Caki2 (cell line): ENCODE measurements at places on chromosomes 11 and 22. TPM values are rescaled to one million over a fixed set of nuclear protein-coding genes. Genes with fewer than 3 reads are reported as not detected.

TMEM45B gene
- total RNA-seq: 0.61 and 2.3 TPM in 2 replicates

IL10RA gene
- total RNA-seq: not detected in 2 replicates

FGF4 gene
- not detected in 2 replicates for total RNA-seq

FZD4 gene
- total RNA-seq: 0.17 and 0.81 TPM in 2 replicates

GGTLC3 gene
- total RNA-seq: not detected in 2 replicates

COA4 gene
- total RNA-seq: 60.5 and 92.4 TPM in 2 replicates

MS4A6A gene
- not detected in 2 replicates for total RNA-seq

OR10A2 gene
- not detected in 2 replicates for total RNA-seq

KRTAP5-11 gene
- not detected in 2 replicates for total RNA-seq

MAJIN gene
- total RNA-seq: 0.38 TPM in 1 of 2 replicates, not detected in the other

TRPM5 gene
- total RNA-seq: not detected in 2 replicates

TRIM22 gene
- total RNA-seq: 7.4 TPM in 1 of 2 replicates, not detected in the other

OR51E2 gene
- 0.17 TPM in 1 of 2 replicates, not detected in the other for total RNA-seq
